ENCODE measurements at places on chromosomes 2 and 18.

- peak; percentile 36 for DNase-seq
These were observed 22.8 kb downstream of the ZSCAN30 start for GRCh38 chr18:35267161-35267651.

DNA sequence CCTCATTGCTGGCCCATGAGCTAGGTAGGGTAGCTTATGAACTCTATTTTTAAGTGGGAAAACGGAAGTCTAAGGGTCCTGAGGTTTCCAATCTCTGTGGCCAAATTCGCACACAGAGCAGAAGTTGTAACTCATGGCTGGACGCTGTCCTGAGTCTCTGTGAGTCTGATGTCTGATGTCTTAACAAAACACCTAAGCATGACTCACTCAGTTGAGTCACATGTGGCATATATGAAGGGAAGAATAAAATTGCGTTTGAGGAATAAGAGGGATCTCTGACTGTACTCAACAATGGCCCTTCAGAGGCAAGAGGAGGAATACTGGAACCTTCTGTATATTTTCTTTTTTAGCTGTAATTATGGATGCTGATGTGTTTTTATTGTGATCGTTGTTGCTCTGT lies 569.7 kb downstream of the RIT2 start:
- no peak for DNase-seq

GRCh38 chr18:4260107-4260506 lies 195.0 kb downstream of the DLGAP1 start:
- no peak for DNase-seq

GRCh38 chr2:46230115-46230571 lies 67.1 kb upstream of the EPAS1 start:
- DNase-seq = no peak

DNA sequence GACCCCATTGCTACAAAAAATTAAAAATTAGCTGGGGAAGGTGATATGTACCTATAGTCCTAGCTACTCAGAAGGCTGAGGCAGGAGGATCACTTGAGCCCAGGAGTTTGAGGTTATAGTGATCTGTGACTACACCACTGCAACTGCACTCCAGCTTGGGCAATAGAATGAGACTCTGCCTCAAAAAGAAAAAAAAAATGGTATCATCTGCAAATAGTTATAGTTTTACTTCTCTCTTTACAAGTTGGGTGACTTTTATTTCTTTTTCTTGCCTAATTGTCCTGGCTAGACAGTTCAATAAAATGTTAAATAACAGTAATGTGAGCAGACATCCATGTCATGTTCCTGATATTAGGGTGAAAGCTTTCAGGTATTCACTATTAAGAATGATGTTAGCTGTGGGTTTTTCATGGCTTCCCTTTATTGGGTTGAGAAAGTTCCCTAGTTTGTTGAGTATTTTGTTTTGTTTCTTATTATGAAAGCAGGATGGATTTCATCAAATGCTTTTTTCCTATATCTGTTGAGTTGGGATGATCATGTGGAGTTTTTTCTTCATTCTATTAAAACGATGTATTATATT lies 24.9 kb upstream of the ACOXL start:
- DNase-seq = no peak

GRCh38 chr2:236772220-236772837 lies 202.7 kb downstream of the ACKR3 start:
- DNase-seq = no peak

GRCh38 chr2:105078906-105079495 lies 41.1 kb downstream of the MRPS9 start:
- no peak for DNase-seq

DNA sequence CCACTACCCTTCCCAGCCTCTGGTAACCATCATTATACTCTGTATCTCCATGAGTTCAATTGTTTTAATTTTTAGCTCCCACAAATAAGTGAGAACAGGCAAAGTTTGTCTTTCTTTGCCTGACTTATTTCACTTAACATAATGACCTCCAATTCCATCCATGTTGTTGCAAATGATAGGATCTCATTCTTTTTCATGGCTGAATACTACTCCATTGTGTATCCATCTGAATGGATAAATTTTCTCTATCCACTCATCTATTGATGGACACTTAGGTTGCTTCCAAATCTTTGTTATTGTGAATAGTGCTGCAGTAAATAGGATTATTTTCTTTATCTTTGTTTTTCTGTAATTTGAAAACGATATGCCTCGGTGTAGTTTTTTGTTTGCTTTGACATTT lies 26.2 kb downstream of the ANKAR start:
- no peak for DNase-seq

- DNase-seq = no peak
These were observed 19.8 kb downstream of the CCDC68 start for GRCh38 chr18:54939361-54939917.

DNA sequence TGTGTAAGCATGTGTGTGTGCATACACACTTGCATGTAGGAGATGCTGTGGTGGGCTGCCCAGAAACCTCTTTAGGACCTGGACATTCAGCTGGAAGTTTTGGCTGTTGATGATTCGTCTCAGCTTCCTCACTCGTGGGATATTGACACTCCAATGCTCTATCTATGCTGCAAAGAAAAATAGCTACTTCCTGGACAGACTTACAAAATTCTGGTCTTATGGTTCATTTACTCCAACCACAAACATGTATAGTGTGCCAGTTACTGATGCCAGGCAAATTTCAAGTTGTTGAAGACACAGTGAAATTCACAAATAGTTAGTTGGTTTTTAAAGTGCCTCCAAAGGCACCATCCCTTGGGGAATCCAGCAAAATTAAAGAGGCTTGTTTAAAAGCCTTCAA lies 882.6 kb downstream of the CPS1 start:
- no peak for DNase-seq

DNA sequence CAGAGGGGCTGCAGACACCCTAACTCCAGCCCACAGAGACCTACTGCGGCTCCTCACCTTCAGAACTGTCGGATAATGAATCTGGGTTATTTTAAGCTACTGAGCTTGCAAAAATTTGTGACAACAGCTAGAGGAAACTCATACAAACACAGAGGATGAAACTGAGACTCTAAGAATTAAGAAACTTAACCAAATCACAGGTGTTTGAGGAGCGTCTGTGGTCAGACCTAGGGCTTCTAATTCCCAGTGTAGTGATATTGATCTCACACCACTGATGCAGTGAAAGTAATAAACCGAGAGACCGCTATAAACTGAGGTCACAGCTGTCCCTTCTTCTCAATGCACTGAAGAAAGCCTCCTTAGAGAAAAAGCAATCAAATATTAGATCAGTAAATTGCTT lies 110.1 kb downstream of the RGPD3 start:
- DNase-seq = no peak

DNA sequence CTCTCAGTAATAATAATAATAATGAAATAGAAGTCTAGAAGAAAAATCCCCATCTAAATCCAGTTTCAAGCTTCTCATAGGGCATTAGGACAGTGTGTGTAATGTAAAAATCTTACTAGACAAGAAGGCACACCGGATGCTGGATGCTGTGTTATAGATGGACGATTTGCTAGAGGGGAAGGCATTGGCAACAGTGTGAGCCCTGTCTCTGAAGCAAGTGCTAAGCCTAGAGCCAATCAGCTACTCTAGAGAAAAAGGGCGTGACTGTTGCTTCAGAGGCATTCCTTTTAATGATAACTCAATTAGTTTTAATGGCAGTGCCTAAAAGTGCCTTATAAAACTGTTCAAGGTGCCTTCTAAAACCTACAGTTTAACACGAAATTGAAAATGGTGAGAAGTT lies 344.9 kb downstream of the TDRD15 start:
- DNase-seq = no peak
